ENCODE measurements at places on chromosomes 13 and 19. TPM values are rescaled to one million over a fixed set of nuclear protein-coding genes. Genes with fewer than 3 reads are reported as not detected.

DNA sequence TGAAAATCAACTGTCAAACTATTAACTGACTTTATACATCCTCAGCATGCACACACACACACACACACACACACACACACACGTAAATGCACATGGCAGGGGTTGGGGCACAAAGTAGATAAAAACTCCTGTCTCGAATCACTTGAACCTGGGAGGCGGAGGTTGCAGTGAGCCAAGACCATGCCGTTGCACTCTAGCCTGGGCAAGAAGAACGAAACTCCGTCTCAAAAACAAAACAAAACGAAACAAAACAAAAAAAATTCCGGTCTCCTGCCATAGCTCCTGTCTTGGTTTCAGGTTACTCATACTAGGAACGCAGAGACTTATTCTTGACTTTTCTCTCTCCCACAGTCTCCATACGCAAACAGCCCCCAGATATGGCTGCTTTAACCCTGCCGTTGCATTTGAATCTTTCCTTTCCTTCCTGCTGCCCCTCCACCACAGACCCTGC, 148.9 kb downstream of the SHISA2 start:
- DNase-seq: no peak

DNA sequence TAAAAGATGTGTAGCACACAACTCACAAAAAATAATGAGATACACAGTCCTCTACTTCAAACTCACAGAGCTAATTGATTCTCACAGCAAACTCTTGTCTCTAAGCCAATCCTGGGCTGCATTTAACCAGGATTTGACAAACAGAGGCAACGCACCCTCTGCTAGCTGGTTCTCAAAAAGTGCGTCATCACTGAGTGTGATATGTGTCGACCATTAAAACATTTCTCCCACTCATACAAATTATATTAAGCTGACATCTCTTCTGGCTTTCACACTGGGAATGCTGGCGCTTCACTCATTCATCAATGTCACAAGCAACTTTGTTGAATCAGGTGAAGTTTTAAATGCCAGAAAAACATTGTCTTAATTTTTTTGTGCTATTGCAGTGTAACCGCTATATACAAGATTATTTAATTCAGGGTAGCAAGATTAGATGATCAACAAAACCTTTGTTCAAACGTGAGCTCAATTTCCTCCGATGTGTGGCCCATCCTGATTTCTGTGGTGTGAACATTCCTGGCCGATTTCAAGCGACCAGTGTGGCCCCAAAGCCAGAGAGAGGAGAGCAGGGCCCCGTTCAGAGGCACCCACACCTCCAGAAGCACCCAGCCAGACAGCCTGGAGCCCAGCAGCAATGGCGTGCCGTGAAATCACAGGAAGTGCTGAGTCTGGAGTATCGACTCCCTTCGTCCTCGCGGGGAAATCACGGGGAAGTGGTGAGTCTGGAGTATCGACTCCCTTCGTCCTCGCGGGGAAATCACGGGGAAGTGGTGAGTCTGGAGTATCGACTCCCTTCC, 49.4 kb downstream of the RASA3 start:
- DNase-seq: peak; percentile 67

DNA sequence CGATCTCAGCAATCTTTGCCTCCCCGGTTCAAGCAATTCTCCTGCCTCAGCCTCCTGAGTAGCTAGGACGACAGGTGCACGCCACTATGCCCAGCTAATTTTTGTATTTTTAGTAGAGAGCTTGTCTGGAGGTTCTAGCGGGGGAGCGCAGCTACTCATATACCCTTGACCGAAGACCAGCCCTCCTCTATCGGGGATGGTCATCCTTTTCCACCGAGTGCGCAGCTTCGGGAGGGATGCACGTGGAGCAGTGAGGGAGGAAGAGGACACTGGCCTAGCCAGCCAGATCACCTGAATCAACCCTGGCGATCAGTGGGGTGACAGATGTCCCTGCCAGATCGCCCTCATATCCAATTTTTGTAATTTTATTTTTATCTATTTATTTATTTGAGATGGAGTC, 6.8 kb downstream of the SLC7A9 start:
- DNase-seq: no peak

- no peak for DNase-seq
These were observed 462.9 kb downstream of the ITGBL1 start for GRCh38 chr13:101915331-101915730.

DNA sequence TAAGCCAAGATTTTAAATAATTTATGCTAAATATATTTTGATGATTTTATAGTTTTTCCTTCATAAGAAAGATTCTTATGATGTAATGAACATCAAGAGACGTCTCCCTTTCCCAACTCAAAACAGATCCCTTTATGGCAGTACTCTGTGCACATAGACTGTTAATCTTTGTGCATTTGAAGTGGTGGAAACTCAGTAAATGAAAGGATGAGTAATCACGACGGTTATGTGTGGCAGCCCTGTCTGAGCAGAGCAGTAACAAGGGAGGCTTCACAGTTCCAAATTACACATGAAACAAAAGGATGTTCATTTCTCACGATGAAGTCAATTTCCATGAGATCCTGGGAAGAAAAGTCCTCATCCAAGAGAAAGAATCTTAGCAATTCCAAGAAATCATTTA, 498.1 kb downstream of the KLF5 start:
- DNase-seq: peak; percentile 20

The APOC4 gene
- total RNA-seq: not detected

DNA sequence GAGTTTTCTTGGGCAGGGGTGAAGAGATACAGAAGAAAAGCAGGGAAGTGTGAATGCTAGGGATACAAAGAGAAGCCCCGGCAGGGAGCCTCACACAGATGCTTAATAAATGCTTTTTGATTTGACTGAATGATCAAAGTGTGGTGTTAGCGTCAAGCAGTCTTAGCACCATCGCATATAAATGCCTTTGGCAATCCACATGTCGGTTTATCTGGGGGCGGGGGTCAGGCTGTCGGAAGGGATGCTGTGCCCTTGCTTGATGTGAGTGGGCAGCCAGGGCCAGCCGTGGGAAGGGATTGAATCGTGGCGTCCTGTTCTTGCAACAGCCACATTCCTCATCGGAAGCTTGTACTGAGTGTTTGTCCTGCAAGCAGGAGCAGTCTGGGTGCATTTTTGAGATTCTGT, 173.1 kb downstream of the LACC1 start:
- peak; percentile 60 for DNase-seq

GRCh38 chr13:60019119-60019993, 144.4 kb downstream of the DIAPH3 start:
- peak; percentile 2 for DNase-seq

The ZC3H4 gene
- total RNA-seq: 36.6 TPM

DNA sequence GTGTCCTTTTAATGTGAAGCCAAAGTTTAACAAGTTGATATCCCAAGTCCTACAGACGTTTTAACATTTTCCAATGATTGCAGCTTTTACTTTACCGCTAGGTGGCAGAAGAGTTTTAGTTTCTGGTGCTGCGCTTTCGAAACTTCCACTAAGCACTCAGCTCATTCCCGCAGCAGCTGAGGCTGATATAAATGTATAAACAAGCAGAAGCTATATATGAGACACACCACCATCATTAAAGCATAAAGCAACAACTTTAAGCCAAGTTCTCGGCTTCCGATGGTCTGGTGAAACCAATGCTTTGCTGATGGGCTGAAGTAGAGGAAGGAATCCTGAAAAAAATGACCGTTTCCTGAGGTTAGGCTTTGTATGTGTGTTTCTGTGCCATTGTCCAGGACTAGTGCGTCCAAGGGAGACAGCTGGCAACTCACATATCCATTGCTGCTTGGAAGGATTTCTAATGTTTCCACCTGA, 753.9 kb downstream of the OLFM4 start:
- peak; percentile 18 for DNase-seq

DNA sequence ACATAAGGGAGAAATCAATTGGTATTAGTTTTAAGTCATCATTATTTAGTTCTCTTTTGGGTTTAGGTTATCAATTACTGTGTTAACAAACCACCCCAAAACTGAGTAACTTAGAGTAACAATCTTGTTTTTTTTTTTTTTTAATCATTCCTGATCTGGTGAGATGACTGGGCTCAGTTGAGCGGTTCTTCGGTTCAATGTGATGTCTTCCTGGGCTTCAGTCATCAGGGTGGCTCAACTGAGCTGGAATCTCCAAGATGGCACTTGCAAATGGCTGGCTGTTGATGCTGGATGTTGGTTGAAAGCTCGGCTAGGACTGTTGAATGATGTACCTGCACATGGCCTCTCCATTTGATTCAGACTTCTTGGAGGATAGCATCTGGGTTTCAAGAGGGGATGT, 3.2 kb upstream of the TARM1 start:
- no peak for DNase-seq

The KLF12 gene
- total RNA-seq: 25.3 TPM

The GRK1 gene
- total RNA-seq: not detected

DNA sequence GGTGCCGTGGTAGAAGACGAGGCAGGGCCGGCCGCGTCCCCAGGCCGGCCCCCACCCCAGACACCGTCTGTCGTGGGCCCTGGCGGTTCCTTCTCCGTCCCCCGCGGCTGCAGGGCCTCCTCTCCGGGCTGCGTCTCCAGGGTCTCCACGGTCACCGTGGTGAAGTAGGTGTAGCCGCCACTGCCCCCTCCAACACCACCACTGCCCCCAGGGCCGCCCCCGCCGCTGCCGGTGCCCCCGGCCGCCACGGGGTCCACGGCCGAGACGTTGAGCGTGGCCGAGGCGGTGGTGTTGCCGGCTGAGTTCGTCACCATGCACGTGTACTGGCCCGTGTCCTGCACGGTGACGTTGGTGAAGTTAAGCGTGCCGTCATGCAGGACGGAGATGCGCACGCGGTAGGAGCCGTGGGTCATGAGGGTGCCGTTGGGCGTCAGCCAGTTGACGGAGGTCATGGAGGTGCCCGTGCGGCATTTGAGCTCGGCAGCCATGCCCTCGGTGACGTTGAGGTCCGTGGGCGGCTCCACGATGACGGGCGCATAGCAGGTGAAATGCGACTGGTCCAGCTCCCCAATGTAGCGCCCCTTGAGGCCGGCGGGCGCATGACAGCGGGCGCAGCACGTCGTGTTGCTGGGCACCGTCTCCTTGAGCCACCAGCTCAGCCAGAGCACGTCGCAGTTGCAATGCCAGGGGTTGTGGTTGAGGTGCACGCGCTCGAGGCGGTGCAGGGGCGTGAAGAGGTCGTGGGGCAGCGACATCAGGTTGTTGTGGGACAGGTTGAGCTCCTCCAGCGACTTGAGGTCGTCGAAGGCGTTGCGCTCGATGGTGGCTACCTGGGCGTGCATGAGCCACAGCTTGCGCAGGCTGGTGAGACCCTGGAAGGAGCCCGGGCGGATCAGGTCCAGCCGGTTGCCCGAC, 4.6 kb upstream of the ASPDH start:
- no peak for DNase-seq

The ZNF681 gene
- 1.3 TPM for total RNA-seq

GRCh38 chr13:101706651-101707050, 254.2 kb downstream of the ITGBL1 start:
- DNase-seq: peak; percentile 74

DNA sequence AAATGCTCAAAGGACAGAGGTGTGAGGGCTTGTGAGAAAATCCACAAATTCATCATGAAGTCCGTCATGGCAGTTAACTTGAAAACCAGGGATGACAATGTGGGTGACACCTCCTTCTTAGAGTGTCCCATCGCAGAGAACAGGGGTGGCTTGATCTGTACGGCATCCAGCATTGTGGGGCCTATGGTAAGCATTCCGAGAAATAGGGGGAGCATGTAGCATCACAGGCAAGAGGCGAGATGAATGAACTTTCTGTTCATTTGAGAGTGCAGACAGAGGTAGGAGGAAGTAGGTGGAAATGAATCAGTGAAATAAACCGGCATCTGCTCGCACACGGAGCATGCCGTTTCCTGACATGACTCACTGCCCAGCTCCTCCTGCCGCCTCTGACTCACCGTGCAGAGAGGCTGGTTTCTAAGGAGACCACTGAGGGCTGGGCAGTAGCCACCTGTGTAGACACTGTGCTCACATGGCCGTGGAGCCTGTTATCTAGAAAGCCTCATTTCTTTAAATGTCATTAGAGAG, 339.0 kb downstream of the RFC3 start:
- DNase-seq: peak; percentile 97

The TRPM4 gene
- 26.3 TPM for total RNA-seq

All from astrocyte (in vitro differentiated cells and primary cell).